Memory B cell (primary cell): ENCODE measurements at places on chromosomes 2 and 18.

GRCh38 chr18:9475643-9476591 lies 604 bp downstream of the RALBP1 start:
- no peak for DNase-seq

DNA sequence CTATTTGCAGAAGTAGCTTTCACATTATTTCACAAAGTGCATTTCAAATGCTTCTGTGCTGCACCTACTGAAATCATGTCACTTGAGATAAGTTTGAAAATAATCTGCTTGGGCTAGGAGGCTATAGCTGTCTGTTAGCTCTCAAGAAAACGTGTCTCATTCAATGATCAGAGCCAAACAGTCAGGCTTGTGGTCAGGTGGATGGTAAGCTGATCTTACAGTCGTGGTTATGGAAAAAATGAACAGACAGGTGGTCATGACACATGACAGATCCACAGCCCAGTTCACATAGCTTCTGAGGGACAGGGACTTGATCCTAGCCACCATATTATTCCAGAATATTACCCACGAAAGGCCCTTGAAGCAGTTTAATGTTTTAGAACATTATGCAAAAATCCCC lies 26.5 kb upstream of the RFX8 start:
- no peak for DNase-seq

GRCh38 chr2:204060841-204061240 lies 124.3 kb downstream of the ICOS start:
- DNase-seq = no peak

DNA sequence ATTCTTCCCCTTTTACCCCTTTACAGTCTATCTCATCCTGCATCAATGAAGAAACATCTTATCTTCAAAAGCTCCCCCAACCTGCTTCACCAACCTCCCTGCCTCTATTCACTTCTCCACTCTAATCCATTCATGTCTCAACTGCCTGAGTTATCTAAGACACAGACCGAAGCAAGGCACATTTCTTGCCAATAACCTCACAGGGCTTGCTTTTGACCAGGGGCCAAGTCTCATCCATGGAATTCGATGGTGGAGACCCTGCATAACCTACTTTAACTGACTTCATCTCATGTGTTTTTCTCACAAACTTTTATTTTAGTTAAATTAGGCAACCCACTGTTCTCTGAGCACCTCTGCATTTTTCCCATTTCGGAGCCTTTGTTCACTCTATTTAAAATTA lies 69.7 kb downstream of the MYCN start:
- DNase-seq = no peak

GRCh38 chr18:25240420-25240770 lies 111.6 kb downstream of the ZNF521 start:
- no peak for DNase-seq

- no peak for DNase-seq
These were observed 18.1 kb upstream of the GCFC2 start for GRCh38 chr2:75728614-75729419.

DNA sequence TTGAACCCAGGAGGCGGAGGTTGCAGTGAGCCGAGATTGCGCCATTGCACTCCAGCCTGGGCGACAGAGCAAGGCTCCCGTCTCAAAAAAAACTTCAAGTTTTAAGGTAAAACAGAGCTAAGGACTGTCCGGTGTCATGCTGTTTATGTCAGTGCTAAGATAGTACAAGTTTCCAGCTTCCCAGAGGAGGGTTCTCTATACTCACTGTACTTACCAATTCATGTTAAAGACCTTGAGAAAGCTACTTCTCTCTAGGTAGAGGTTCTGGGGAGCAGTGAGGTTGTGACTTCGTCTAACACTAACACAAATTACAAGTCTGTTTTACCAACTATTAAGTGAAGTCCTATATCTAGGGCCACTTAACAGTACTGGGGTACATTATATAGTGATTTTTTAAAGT lies 18.8 kb downstream of the METTL21A start:
- DNase-seq = no peak

GRCh38 chr2:156157670-156158069 lies 174.9 kb downstream of the NR4A2 start:
- DNase-seq = no peak

- no peak for DNase-seq
These were observed 31.9 kb downstream of the BMP10 start for GRCh38 chr2:68839260-68839833.

DNA sequence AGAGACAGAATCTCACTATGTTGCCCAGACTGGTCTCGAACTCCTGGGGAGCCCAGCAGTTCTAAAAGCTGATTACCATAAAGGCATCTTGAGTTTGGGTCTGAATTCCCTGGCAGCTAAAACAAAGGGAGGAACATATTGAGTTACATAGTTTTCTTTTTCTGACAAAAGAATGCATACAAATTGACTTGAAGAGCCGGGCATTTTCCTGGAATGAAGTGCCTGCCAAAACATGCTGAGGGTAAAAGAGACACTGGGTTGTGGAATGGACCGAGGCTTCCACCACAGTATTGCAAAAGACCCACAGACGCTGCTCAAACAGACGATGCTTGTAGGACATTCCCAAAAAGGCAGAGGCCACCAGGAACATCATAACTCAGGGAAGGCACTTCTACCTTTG lies 35.1 kb upstream of the ROCK2 start:
- no peak for DNase-seq

DNA sequence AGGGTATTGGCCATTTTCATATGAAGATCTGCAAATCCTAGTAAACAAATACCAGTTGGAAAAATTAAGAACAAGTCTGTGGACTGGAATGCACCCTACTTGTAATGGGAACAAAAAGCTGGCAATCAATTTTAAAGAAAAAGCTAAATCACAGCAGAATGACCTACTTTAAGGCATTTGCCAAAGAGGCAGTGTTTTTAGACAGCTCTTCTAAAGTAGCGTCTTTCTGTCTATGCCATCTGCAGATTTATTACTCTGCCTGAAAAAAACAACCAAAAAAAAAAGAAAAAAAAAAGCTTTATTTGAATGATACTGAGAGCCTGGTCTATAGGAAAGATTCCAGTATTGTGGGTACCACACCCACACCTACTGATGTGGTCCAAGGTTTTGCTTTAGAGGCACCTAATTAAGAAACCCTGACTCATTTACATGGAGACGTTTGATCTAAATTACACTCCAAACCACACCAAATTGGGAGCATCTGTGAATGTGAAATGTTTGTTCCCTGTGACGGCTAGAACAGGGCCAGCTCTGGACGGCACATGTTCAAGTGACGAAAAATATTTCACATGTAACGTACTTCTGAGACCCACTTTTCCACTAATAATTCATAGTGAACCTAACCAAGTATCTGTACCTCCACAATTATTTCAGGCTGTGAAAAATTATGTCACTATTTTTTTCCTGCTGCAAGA lies 597.1 kb downstream of the ARHGAP15 start:
- no peak for DNase-seq

GRCh38 chr2:15191789-15192188 lies 369.3 kb downstream of the NBAS start:
- no peak for DNase-seq

- peak; percentile 99 for DNase-seq
These were observed 10.3 kb downstream of the PTPRN start for GRCh38 chr2:219298759-219299371.

DNA sequence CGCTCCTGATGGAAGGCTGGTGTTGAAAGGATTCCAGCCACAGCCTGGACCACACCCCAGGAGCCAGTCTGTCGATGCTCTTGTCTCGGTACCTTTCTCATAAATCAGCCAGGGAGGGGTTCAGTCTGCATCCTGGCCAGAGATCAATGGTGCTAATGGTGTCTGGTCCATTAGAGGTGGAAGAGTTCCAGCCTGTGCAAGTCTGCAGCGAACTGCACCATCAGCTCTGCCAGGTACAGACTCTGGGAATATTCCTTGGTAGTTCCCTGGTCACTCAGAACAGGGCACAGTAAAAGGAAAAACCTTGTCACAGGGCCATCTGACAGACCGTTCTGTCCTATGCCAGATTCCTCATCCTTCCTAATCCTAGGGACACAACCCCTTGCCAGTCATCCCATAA lies 164.3 kb downstream of the MTCL1 start:
- DNase-seq = no peak

DNA sequence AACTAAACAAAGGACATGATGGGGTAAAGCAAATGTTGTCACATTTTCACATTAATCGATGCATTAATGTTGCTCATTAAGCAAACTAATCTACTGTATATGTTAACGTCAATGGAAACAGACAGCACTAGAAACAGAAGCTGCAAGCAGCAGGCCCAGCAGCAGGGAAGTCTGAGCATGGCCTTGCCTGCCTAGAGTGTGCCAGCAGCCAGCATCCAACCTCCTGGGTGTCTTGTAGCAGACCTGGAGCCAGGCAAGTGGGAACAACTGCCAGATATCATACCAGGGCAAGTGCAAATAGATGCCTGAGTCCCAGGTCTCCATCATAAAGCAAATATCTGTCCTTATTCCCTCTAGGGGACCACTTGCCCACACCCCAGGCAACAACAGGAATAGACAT lies 319.0 kb downstream of the LRRTM1 start:
- DNase-seq = no peak

DNA sequence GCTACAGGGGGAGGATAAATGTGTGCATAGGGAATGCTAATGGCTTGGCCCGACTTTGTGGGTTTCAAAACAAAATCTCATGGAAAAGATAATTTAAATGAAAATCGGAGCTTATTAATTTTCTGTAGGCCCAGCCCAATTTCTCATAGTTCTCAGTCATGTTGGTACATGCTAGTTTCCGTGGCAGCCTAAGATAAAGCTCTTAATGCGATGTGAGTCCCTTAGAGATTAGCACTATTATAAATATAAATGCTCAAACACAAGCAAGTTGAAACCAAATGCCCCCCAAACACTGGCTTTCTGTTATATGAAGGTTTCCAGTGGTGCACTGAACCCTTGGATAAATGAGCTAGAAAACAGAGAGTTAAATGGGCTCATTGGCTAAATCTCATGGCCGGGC lies 168.0 kb downstream of the BCL2 start:
- no peak for DNase-seq

GRCh38 chr2:69988086-69988635 lies 26.7 kb upstream of the ASPRV1 start:
- DNase-seq = no peak

DNA sequence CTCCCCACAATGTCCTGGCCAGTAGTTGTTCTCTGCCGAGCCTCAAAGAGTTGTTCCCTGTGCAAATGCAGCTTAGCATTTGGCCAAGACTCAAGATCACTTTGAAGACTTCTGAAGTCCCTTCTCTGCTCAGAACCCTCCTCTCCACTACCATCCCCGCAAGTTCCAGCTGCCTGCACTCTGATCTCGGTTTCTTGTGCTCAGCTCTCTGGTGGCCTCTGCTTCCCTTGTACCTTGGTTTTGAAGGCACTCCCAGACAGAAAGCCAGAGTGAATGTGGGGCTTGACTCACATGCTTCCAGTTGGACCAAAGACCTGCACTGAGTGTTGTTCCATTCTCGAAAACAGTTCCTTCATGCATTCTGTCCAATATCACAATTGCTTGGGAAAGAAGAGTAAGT lies 28.6 kb downstream of the CRACDL start:
- DNase-seq = no peak

GRCh38 chr18:76668119-76668518 lies 154.2 kb upstream of the ZNF236 start:
- no peak for DNase-seq

GRCh38 chr2:176187899-176188773 lies at the start of gene HOXD1:
Gene HOXD1, plus strand, starts transcription at chr2:176188668. Its CDS starts 134 bp downstream, at chr2:176188802.
- no peak for DNase-seq

DNA sequence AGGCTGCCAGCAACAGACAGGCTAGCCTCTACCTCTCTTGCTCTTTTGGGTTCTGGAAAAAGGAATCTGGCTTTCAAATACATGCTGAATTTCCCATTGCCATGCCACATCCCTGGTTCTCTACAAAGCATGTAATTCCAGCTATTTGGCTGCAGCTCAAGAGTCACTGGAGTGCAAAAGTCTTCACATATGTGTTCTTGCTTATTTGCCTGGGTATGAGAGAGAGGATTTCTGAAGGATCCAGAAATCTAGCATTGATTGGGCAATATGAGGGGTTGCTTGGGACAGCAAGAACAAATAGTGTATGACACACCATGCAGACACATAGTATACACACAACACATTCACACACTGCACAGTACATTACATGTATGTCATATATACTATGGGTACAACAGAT lies 30.7 kb upstream of the LGALSL start:
- DNase-seq = no peak

GRCh38 chr2:16624436-16624780 lies 41.2 kb downstream of the CYRIA start:
- DNase-seq = no peak

GRCh38 chr18:67411116-67411515 lies 105.4 kb downstream of the DSEL start:
- no peak for DNase-seq

- no peak for DNase-seq
These were observed 2.6 kb downstream of the CDH2 start for GRCh38 chr18:28174181-28174905.
